ENCODE measurements at places on chromosomes 3 and 15. TPM values are rescaled to one million over a fixed set of nuclear protein-coding genes. Genes with fewer than 3 reads are reported as not detected.

- H3K4me1 ChIP-seq = no peaks in the 10 kb centered on the region
- no peak for DNase-seq
- no peak overlapping the region for H3K27ac ChIP-seq
- no peaks in the 10 kb centered on the region for H3K36me3 ChIP-seq
- H3K27me3 ChIP-seq = no peaks in the 10 kb centered on the region
Observed at GRCh38 chr3:146322216-146322817, 71.4 kb upstream of the PLSCR4 start.

GRCh38 chr3:156818890-156819289, 7.3 kb upstream of the LEKR1 start:
- no peaks in the 10 kb centered on the region for H3K27me3 ChIP-seq
- no peak overlapping the region for H3K4me3 ChIP-seq
- no peak overlapping the region for H3K27ac ChIP-seq
- no peaks in the 10 kb centered on the region for H3K36me3 ChIP-seq
- no peak for DNase-seq
- H3K4me1 ChIP-seq = peaks cover 20% of the 10 kb centered on the region

DNA sequence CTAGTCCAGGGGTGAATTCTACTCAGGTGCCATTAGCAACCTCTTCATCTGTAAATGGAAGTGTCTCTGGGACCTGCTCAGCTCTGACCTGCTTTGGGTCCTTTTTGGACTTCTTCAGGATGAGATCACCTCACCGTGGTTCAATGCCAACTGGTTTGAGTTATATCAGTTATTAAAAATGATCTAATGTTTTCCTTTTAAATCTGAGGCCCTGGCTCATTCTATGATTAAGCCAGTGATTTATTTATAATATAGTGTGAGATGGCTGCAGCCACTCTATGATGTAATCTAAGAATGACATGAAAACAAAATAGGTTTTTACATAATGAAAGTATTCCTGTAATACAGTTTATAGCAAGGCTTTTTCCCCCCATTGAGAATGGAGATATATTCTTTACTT, 79.4 kb downstream of the LPP start:
- no peaks in the 10 kb centered on the region for H3K36me3 ChIP-seq
- H3K4me3 ChIP-seq = no peak overlapping the region
- no peak overlapping the region for H3K27ac ChIP-seq
- no peak for DNase-seq

CX3CR1 gene
- total RNA-seq = 8.3 TPM

PLCB2 gene
- 61.2 TPM for total RNA-seq

GOLGA6B gene
- total RNA-seq = not detected

CCRL2 gene
- total RNA-seq = 28.5 TPM

GRCh38 chr3:197595470-197596185, 39.9 kb upstream of the BDH1 start:
- no peaks in the 10 kb centered on the region for H3K36me3 ChIP-seq
- no peak overlapping the region for H3K4me3 ChIP-seq
- DNase-seq = no peak

HES1 gene
- 43.6 TPM for total RNA-seq

GRCh38 chr3:138873471-138874278, 38.9 kb upstream of the PIK3CB start:
- H3K27ac ChIP-seq = no peak overlapping the region
- no peaks in the 10 kb centered on the region for H3K27me3 ChIP-seq
- no peaks in the 10 kb centered on the region for H3K4me1 ChIP-seq
- no peaks in the 10 kb centered on the region for H3K36me3 ChIP-seq
- H3K4me3 ChIP-seq = no peak overlapping the region

DNA sequence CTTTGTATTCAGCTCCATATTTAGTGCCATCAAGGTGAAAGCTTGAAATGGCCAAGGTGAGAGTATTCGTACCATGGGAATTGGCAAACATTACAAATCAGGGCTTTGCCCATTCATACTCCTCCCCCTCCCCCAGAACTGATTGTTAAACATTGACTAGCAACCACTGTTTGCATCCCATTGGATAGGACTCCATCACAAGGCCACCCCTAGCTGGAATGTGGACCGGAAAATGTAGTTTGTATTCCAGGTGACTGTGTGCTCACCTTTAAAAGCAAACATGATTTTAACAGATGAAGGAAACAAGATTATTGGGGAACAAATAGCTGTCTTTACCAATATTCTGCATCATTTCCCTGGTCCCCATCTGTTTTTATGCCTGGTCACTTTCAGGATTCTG, 14.1 kb downstream of the ST3GAL6 start:
- DNase-seq = no peak
- H3K36me3 ChIP-seq = peaks cover 22% of the 10 kb centered on the region
- H3K27ac ChIP-seq = no peak overlapping the region
- H3K27me3 ChIP-seq = no peaks in the 10 kb centered on the region
- peaks cover 15% of the 10 kb centered on the region for H3K4me1 ChIP-seq
- no peak overlapping the region for H3K4me3 ChIP-seq

DNA sequence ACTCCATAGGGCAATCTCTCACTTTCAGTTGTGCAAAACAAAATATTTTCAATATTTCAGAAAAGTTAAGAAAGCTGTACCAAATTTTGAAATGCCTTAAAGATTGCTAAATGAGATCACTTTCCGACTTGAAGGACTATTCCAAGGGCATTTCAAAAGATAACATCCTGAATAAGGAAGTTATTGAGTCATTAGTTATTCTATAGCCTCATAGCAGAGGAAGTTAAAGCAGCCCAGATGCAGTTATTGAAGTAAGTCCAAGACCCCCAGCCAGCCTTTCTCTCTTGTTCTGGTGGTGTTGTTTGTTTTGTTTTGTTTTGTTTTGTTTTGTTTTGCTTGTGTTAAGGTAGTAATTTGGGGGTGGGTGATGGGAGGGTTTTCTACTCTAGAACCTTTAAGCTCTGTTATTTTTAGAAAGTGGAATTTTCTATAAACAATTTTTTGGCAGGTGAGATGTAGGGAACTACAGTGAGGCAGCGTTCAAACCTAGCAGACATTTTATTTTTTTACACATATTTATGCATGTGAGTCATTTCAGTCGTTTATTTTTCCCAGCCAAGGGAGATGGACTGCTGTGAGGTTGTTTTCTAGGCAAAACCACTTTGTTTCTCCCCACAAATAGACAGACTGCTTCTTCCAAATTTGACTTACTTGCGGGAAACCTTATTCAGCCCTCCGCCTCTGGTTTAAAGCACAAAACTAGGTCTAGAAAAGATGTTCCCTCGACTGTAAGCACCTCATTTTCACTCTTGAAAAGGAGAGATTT, 216.3 kb upstream of the ARPP21 start:
- no peaks in the 10 kb centered on the region for H3K27me3 ChIP-seq
- no peaks in the 10 kb centered on the region for H3K4me1 ChIP-seq
- no peak overlapping the region for H3K4me3 ChIP-seq

GRCh38 chr3:157520485-157521150, 17.4 kb upstream of the VEPH1 start:
- H3K27me3 ChIP-seq = no peaks in the 10 kb centered on the region
- H3K36me3 ChIP-seq = no peaks in the 10 kb centered on the region
- DNase-seq = no peak
- no peak overlapping the region for H3K27ac ChIP-seq

Data from upper lobe of right lung (tissue), 1 donor.